ENCODE measurements at places on chromosomes 1 and 21.
A peak's percentile ranks its signal among the peaks of the same experiment; 100 is the strongest.

DNA sequence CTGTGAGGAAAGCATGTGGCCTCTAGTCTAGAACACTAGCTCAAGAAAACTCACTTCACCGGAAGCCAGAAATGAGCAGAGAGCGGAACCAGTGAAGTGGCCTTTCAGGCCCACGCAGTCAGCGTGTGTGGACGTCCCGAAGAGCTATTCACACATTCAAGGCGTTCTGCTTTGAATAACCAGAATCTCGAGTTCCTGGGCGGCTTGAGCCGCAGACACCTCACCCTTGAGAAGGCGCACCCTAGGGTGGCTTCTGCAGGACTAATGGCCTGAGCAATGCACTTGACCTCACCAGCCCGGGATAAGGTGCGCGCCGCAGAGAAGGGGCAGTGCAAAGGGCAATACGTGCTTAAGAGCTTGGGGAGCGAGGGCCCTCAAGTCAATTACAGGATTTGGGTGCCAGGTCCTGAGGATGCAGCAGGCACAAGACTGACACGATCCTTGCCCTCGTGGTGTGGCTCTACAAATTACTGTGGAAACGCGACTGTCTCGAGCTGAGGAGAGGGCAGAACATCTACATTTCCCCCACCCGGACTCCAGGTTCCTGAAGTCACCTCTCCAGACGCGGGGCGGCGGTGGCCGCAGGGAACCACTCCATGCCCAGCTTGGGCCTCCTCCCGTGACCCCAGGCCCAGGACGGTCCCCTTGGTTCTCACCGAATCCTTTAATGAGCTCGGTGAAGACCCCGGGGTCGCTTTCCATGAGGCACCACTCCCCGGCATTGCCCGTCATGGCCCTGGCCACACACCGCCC lies 455 bp downstream of the UCHL5 start:
- DNase-seq = peak; percentile 75

DNA sequence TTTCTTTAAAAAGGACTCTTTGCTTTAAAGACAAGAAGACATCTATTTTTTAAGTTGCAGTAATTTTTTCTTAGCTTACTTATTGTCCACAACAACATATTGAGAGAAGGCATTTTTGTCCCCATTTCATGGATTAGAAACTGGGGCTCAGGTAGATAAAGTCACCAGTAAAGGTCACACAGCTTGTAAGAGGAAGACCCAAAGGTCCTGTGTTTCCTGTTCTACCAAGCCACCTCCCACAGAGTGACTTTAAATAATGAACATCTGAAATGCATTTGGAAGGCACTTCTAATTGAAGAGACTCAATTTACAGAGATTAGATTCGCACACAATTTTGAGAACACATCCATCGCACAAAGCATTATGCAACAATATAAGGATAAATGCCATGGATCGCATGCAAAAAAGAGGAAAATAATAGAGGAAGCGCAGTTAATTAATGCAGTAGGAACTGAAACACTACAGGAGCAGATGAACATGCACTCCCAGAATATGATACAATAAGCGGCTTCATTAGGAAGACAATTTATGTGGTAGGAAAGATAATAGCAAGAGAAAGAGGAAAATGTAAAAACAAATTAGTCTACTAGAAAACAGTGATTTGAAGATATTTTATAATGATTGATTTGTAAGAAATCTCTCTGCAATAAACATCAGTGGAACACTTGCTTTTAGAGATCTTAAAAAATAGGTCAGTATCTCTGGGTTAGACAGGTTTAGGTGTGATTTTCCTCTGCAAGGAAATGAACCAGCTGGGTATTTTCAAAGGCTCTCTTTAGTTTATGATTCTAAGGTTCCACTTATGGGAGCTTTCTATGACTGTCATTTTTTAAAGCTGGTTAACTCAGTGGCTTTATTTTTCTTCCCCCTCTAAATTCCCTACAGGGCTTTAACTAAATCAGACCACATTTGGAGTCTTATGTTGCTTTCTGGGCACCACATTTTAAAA lies 27.1 kb upstream of the CD2 start:
- DNase-seq = no peak

DNA sequence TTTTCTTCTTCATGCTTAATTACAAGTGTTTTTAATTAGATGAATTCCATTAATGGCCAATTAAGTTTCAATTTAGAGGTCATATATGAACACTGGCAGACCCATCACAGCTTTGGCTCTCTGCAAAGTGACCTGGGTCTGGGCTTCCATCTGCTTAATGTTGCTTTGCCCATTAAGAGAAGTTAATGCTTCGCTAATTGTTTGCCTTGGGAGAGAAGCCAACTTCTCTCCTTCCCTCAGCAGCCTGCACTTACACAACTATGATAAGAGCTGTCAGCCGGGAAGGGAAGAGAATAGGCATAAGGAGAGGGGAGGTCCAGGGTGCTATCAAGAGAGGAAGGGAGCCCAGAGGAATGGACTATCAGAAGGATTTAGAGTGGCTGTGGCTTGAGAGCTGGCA lies 29.0 kb upstream of the CCDC190 start:
- DNase-seq = no peak

- DNase-seq = no peak
Observed at GRCh38 chr1:44422161-44422560, 17.1 kb downstream of the RNF220 start.

DNA sequence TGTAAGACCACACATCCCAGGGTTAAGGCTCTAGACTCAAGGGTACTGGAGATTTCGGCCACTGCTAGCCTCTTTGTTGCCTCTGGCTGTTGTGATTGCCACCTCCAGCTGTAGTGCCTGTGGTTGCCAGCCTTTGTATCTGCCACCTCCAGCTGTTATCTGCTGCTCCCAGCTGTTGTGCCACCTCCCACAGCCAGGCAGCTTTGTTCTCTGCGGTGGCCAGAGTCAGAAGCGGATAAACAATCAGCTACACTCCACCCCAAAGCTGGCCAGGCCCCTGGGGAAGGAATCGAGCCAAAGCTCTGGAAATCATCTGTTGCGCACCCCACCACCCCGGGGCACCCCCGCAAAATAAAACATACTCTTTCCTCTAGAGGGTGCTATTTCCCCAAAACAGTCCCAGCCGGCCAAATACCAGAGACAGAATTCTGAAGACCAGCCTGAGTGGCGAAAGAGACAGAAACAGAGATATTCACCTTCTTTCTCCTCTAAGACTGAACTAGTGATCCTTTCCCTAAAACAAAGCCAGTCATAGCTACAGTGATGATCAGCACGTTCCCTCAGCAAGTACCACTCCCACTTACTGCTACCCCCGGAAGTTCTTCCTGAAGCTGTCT lies 14.8 kb upstream of the PIGM start:
- DNase-seq = no peak

DNA sequence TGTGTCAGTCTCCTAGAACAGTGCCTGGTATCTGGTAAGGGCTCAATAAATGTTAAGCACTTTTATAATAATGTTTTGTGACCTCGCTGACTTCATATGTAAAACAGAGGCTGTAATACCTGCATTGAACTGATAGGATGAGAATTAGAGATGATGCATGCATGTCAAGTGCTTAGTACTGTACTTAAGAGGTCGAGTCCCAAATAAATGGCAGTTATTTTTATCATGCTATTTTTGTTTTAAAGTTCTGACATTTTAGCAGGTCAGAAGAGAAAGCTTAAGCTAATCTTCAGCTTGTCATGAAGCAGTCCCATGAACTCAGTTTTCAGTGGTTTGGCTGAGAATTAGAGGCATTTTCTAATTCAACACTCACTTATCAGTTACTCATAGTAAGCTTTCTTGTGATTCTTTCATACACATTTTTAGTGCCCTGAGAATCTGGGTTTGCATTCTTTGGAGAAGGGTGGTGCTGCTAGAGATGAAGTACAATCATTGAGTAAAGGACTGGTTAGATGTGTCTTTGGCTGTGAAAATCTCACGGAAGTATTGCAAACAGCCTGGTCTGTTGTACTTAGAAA lies 75.7 kb upstream of the RAVER2 start:
- no peak for DNase-seq

- DNase-seq = no peak
Observed at GRCh38 chr1:2274231-2274928, 46.3 kb downstream of the SKI start.

DNA sequence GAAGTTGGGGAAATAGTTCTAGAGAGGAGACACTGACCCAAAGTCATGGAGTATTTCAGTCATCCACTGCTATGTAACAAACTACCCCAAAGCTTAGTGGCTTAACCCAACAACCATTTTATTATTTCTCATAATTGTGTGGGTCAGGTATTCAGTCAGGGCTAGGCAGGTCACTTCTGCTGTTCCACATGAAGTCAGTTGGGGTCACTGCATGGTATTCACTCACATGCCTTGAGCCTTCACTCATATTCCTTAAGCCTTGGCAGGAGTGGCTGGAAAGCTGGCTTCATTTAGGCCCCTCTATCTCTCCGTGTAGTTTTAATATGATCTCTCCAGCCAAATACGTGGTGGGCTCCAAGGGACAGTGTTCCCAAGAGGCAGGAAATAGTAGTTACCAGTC lies 17.5 kb upstream of the RNF11 start:
- no peak for DNase-seq
